ENCODE measurements at places on chromosomes 5 and 9.

DNA sequence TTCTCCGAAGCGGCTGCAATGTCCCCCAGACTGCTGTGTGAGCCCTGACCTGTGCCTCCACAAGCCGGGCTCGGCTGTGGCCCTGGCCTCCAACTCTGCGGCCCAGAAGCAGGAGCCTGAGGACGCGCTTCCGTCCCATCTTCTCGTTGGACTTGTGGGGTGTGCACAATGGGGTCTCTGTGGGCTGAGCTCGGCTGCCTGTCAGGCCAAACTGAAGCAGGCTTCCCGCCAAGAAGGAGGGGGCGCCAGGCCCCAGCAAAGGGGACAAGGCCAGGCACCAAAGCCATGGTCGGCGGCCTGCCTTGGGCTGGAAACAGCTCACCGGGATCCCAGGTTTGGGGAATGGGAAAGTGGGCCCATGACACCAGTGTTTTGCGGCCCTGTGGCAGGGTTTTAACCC, 4.1 kb downstream of the NOTCH1 start:
- no peak for DNase-seq

- DNase-seq = no peak
Observed at GRCh38 chr5:150104550-150104870, 18.2 kb upstream of the CSF1R start.

DNA sequence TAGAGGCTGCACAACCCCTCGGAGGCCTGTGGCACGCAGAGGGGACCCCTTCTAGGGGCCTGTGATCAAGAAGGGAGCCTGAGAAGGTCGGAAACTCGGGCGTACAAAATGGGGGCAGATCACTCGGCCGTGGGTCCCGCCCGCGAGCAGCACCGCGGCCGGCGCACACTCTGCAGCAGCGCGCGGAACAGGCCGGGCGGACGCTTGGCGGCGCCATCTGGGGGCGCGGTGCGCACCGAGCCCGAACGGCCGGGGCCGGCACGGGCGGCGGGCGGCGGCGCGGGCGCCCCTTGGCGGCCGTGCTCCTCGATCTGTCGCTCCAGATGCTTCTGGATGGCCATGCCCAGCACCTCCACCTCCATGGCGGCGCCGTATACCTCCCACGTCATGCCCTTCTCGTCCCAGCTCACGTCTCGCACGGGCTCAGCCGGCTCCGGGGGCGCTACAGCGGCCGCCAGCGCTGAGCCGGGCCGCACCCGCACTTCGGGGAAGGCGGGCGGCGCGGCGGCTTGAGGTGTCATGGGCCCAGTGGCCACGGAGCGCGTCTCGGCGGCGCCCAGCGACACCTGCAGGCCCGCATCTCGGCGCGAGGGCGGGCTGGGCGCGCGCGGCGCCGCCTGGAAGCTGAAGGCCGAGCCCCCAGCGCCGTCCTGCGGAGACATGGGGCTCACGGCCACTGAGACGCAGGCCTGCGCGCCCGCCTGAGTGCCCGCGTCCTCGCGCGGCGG, 13.1 kb downstream of the GPRIN1 start:
- DNase-seq = peak; percentile 44

DNA sequence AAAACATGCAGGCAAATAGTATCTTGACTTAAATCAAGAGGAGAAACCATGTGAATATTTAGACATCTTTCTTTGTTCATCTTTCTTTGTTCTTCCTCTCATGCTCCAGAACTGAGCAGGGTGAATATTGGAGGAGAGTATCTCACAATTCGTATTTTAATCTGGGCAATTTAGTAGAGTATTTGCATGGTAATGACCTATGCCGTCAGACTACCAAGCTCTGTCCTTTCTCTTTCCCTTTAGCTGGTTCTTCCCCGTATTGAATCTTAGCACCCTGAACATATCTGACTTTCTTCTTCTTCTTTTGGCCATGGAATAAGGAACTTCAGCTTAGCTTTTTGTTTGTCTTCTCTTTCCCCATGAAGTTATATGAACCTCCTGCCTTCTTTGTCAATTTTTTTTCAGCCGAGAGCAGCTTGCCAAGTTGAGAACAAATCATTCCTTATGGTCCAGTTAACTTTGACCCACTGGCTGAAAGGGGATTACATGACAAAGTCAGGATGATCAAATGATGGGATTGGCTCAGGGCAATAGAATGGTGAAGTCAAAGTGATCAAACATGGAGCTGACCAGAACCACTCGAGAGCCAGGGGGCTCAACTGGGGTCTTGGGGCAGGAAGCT, 95.8 kb downstream of the DAPK1 start:
- no peak for DNase-seq

DNA sequence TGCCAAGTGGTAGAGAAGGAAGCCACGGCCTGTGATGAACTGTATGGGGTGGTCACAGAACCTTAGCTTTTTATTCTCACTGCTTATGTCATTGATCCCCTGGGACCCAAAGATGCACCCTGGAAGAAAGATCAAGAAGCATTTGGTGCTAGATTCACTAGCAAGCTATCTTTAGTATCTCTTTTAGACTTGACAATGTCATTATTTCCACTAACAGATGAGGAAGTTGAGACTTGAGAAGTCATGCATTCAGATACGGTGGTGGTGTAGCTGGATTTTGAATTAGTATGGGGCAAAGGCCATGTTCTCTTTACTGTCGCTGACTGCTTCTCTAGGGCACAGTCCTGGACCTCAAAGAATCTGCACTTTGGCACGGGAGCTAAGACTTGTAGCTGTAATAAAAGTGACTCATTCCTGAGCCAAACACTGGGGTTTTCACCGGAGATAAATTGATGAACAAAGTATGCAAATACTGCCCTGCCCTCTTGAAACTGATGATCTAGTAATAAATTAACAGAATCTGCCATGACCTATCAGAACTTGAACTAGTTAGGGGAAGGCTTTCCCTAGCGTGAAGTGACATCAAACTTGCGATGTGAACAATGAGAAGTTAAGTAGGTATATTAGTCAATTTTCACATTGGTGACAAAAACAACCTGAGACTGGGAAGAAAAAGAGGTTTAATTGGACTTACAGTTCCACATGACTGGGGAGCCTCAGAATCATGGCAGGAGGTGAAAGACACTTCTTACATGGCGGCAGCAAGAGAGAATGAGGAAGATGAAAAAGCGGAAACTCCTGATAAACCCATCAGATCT, 5.4 kb downstream of the GDA start:
- no peak for DNase-seq

GRCh38 chr5:83955916-83956315, 235.3 kb upstream of the HAPLN1 start:
- DNase-seq = no peak

DNA sequence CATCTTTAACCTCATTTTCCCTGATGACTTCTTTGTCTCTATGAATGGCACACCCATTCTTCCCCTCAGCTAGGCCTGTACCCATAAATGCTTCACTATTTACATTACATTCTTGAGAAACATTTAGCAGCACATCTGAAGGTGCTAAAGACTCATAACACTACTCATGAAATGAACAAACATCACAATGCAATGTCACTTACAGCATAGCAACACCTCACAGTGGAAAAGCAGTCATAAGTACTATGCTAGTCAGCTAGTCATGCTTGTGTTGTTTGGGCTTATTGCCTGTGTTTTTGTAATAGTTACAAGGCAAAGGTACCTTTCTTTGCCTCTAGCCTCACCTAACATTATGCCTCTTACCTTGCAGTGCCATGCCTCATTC, 228.9 kb downstream of the KIAA0825 start:
- no peak for DNase-seq

DNA sequence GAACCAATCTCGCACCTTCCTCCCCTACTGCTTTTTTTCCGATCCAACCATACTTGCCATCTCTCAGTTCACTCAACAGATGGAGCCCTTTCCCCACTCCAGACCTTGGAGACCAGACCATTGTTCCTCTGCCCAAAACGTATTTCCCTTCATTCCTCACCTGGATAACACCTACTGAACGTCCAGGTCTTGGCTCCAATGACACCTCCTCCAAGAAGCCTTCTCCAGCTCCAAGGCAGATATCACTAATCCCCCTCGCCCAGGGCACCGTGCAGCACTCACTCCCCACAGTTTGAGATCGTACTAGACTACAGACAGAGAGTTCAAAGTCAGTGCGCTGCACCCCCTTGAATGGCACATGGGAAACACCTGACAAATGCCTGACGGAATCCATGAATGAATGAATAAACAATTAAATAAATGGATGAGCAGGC, 47.1 kb upstream of the AKNA start:
- no peak for DNase-seq

GRCh38 chr5:127878174-127878750, 175.1 kb downstream of the CCDC192 start:
- DNase-seq = peak; percentile 36

DNA sequence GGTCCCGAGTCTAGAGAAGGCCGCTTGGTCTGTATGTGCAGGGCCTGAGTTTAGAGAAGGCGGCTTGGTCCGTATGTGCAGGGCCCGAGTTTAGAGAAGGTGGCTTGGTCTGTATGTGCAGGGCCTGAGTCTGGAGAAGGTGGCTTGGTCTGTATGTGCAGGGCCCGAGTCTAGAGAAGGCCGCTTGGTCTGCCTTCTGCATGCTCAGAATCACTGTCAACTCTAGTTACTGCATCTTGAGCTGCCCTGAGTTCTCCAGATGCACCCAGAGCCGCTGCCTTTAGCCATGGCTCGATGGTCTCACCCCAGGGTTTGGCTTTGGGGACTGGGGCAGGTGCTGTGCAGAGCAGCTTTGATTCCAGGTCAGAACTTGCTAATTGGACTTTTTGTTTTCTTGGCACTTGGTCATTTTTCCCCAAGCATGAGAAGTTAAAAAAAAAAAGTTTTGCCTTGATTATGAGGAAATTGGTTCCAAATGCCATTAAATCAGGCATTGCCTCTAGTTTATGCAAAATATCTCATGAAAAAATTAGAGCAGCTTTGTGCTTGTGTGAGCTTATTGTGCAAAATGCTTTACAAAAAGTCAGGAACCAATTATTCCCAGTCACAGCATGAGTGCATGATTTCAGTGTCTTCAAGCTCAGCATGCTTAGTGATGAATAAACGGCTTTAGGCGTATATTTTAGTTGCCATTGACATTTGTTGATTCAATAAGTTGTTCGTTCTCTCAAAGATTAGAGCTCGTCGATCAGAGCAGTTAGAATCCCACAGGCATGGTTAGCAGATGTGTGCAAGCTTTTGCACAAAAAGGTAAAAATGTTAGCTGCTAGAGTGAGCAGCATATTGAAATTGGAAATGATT, 25.4 kb upstream of the EXOC3 start:
- DNase-seq = peak; percentile 11

- DNase-seq = no peak
Observed at GRCh38 chr9:89219637-89220036, 41.0 kb upstream of the SHC3 start.

DNA sequence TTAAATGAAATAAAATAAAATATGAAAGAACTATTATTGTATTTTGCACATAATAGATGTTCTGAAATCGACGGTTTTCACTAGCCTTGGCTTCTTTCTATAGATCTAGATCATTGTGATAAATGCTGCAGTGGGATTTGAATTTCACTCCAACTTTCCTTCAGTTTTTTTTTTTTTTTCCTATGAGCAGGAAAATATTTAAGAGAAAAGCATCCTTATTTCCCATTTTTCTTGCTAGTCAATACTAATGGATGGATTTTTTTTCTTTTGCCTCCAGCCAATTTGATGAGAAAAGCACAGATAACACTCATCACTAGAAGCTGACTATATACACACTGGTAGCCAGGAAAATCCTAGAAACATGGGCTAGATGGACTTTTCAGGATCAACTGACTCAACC, 249.0 kb downstream of the NFIB start:
- DNase-seq = no peak
